Activated CD8-positive, alpha-beta memory T cell treated with anti-CD3 and anti-CD28 coated beads, Interleukin-2, amount 10 ng/mL, durations not matched to agents 7 days and 5 days (primary cell): ENCODE measurements at places on chromosomes 6 and 20.

- DNase-seq: no peak
Observed at GRCh38 chr6:3752531-3753227, 1.2 kb upstream of the PXDC1 start.

DNA sequence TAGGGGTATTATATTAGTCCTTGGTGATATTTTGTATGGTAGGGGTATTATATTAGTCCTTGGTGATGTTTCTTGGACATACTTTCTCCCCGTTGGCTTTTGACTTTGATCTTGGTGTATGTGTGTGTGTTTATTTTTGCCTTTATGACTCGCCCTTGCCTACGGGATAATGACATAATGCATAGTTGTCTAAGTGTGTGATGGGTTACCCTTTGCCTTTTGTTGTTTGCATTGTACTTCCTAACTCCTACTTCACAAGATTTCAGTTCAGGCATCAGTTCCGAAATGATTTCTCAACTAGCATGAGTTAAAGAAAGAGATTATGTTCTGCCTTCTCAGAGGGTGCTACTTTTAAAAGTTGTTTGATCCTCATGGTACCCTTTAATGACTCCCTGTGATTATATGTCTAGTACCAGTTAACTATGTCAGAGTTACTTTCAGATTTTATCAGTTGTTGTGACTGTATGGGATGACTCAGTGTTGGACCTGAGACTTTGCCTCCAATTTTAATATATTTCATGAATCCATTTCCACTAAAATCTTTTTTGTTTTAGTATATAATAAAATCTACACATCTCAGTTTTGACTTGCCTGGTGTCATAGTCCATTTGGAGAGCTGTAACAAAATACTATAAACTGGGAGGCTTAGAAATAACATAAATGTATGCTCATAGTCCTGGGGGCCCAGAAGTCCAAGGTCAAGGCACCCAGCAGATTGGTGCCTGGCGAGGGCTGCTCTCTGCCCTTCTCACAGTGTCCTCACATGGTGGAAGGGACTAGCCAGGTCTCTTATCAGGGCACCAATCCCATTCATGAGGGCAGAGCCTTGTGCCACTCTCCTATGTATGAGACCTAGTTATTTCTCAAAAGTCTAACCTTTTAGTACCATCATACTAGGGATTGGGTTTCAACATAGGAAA lies 34.1 kb downstream of the CDYL start:
- no peak for DNase-seq

DNA sequence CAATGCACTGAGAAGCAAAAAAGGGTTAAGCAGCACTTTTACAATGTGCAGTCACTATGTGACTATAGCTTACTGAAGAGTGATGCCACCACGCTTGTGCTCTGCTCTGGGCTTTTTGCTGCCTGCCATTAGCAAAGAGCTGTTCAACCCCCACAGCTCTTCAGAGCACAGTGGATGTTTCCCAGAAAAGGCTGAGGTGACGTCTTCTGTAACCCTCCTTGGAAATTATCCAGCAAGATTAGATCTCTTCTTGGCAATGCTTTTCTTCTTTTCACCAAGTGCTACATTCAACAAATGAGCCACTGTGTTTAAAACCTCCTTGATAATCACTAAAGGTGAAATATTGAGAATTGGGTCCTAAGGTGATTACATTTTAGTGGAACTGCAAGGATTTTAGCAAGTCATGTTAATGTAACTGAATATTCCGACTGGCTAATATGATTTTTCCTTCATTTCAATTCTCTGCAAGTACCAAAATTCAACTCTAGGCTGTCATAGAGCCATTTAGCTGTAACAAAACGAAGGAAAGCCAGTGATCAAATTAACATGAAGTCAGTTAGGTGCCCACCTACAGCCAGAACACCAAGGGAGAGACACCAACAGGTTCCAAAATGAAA lies 34.9 kb downstream of the ELOVL5 start:
- no peak for DNase-seq

GRCh38 chr20:19692685-19693119 lies 65.4 kb upstream of the RIN2 start:
- DNase-seq: peak; percentile 45

- DNase-seq: no peak
Observed at GRCh38 chr20:21562656-21563055, 48.8 kb upstream of the NKX2-2 start.

DNA sequence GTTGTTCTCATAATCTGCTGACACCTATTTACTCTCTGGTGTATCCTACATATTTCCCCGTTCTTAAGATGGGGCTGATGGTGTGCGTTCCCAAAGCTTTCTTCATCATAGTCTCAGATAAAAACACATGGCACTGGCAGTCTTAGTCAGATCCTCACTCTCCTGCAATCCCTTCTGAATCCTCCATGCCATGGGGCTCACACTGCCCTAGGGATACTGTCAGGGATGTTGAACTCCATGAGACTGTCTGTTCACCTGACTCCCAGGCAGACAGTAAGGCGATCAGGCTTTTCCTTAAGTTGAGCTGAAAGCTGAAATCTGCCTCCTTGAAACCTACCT lies 76.0 kb downstream of the SLX4IP start:
- no peak for DNase-seq

GRCh38 chr6:16524380-16524707 lies 236.9 kb downstream of the ATXN1 start:
- DNase-seq: no peak

DNA sequence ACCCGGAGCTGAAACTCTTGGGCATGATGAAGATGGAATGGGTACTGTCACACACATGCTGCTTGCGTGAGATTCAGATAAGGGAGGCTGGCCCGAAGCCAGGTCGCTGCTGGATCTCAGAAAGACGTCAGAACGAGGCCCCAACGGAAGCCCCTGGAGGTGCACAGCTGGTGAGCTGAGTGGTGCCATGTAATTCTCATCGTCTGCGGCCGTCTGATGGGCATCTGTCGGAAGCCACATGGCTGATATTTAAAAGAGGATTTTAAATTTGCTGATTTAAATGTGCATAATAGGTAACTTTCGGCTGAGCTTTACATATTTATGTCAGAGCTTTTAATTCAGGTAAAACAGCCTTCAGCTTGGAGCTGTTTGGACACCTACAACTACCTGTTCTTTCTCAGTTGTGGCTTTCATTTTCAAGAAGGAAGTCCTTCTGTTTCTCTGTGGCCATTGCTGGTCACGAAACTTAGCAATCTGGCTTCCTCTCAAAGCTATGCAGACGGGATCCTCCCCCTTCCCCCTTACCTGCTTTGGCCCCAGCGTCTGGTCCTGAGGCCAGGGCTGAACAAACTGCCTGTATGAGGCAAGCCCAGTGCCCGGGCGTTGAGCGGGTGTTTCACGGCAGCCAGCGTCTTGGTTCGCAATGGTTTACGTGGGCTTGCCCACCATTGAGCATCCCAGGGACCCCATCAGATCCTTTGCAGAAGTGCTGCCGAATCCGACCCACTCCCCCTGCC lies 9.2 kb downstream of the SLCO4A1 start:
- peak; percentile 95 for DNase-seq

DNA sequence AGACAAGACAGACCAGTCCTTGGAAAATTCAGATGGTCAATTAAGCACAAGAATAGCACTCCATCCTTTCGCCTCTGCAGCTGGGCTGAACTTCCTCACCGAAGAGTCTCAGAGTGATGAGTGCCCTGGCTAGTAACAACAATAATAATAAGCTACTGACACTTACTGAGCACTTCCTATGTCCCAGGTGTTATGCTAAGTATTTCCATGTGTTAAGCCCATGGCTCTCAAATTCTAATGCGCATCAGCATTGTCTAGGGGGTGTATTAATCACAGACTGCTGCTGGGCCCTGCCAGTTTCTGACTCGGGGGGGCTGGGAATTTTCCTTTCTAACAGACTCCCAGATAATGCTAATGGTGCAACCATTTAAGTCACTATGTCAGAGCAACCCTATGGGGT lies 118.2 kb upstream of the LRFN2 start:
- no peak for DNase-seq

DNA sequence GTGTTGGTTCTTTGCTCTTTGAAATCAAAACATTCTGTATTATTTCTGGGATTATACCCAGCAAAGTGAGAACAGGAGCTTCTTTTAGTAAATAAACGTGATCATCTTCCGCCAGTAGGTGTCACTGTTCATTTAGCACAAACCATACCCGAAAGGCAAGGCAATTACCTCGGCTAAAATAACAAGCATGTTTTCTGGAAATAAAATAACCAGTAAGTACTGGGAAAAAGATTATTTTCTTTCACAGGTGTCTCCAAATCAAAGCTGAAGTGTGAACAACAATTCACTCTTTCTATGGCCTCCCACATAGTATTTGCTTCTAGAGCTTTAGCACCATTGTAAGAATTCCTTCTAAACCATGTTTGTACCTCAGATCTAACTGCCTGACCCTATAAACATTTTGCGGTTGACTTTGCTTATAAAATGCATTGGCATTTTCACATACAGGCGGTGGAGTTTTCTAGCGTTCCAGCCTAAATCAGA lies 144.6 kb upstream of the AGPAT4 start:
- no peak for DNase-seq

DNA sequence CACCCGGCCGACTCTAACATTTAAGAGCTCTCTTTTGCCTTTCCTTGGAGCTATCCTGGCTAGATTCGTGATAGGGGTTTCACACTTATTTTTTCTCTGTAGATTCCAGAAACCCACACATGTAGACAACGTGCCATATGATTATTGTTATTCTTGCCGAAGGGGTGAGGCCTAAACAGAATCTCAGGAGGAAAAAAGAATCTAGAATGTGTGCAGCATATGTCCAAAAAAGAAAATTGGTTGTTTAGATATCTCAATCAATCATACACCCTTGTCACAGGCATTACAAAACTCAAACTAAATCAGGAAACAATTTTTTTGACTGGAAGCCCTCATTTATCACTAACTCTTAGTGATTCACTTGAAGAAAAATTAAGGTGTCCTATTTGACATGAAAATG lies 66.9 kb upstream of the TGM3 start:
- DNase-seq: no peak

GRCh38 chr6:34350137-34350933 lies 42.1 kb downstream of the NUDT3 start:
- no peak for DNase-seq

- peak; percentile 54 for DNase-seq
Observed at GRCh38 chr6:30483677-30484279, 5.5 kb upstream of the HLA-E start.
